Cortex of kidney (tissue), 1 donor: ENCODE measurements at places on chromosomes 1 and 21.

GRCh38 chr1:206568256-206568655, 44.0 kb downstream of the EIF2D start:
- DNase-seq, result no peak

- no peak for DNase-seq
Observed at GRCh38 chr1:221823561-221823960, 81.7 kb upstream of the DUSP10 start.

DNA sequence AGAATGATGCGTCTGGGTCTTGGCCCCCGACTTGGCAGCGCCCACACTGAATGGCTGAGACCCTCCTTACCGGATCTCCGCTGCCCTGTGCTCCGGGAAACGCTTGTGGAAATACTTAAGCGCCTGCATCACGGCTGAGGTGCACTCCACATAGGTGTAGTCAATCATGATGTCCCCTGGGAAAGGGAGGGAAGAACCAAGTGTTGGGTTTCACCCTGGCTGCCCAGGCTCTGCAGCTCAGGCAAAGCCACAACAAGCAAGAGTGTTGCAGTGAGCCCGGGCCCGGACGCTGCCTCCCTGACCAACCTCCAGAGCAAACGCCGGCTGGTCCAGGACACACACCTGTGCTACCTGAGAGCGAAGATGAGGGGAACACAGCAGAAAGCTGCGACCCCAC, 21.5 kb upstream of the SPATC1L start:
- no peak for DNase-seq

- no peak for DNase-seq
Observed at GRCh38 chr1:103788377-103788776, 38.7 kb downstream of the AMY1C start.
